ENCODE measurements at places on chromosomes 3 and 15.

GRCh38 chr3:59695860-59696259, 646.0 kb upstream of the CFAP20DC start:
- DNase-seq = no peak

DNA sequence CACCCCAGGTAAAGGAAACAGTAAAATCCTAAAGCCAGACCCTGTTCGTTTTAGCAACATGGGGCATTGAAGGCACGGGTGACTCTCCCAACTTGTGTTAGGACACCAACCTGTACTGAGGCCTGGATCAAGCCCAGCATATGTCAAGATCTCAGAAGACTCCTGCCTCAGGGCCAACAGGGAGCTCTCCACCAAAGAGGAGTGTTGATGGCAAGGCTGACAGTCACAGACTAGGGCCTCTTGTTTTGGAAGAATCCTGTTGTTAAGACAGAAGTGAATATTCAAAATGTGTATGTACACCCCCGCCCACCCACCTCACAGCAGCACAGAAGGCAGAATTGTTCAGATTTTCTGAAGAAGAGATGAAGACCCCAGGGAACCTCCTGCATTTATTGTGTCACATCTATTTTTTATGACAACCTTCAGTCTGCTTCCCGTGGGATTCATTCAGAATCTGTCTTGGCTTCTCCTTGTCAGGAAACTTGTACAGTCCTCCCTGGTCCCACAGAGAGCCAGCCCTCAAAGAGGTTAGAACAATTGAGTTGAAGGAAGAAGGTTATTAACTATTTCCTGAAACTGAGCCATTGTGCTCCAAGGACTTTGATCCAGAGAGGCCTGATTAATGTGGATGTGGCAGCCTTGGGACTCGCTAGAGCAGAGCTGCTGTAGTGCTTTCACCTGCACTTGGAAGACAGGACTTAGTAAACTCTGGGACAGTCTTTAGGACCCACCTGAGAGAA, 61.7 kb upstream of the PLXNA1 start:
- DNase-seq = no peak

DNA sequence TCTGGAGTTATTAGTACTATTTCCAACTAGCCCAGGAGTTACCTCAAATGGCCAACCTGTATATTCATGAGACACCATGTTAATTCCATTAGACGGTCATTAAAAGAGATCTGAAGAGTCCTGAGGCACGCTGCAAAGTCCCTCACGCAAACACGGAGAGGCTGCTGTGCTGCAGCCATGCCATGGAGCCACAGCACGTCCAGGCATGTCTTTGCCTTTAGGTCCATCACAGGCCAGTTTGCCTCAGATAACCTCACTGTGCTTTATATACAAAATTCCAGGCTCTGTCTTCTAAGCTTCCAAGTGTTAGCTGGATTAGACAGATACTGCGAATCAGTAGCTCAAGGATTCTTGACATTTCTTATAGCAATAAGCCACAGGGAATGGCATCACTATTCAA, 9.8 kb upstream of the PLAAT1 start:
- DNase-seq = no peak

DNA sequence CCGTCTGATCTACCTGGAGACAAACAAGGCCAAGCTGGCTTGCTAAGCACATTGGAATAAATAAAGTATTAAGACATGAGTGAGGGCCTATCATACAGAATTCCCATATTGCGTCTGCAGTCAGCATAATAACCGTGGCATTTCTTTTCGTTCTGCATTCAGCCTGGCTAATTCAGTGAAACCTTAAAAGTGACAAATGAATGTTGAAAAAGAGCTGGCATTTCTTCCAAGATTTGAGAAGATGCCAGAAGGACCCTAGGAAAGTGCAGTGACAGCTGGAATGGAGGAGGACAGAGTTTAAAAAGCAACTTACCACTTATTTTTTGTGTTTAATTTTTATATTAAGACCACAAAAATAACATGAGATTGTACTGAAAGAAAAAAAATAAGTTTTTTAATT, 67.1 kb downstream of the SUCLG2 start:
- DNase-seq = no peak

GRCh38 chr3:170044271-170044670, 6.5 kb downstream of the GPR160 start:
- DNase-seq = no peak

DNA sequence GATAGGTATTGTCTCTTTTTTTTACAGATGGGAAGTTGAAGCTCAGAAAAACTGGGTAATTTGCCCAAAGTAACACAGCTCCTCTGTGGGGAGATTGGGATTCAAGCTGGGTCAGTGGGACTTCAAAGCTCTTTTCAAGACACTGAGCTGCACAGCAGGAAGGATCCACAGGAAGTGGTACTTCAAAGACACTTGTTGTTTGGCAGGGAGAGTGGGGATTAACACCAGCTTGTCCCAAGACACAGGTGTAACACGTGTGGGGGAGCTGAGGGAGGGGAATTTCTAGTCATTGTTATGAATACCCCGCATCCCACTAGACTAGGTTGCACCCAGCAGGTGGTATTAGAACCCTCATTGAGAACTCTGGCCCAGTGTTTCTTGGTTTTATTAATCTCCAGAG, 116.0 kb downstream of the FOXB1 start:
- DNase-seq = no peak

DNA sequence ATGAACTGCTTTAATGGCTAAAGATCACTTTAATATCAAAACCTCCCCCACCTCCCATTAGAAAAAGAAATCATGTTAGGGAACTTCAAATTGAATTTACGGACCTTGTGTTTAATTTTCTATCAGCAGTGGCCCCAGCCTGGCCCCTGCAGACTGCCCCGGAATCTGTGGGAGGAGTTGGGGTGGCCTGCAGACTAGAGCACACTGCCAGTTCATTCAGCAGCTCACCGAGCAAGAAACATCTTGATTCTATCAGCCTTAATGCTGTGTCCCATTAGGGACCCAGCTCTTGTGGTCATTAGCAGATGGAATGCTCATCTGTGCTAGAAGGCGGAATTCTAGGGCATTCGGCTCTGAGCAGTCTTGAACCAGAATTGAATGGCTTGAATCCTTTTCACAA, 54.2 kb downstream of the FLNB start:
- no peak for DNase-seq

- no peak for DNase-seq
These were observed 139.1 kb downstream of the WNT7A start for GRCh38 chr3:13740795-13741194.

- DNase-seq = no peak
These were observed 6.8 kb downstream of the RARRES1 start for GRCh38 chr3:158725348-158726011.

GRCh38 chr3:177744873-177745606, 547.8 kb upstream of the TBL1XR1 start:
- DNase-seq = no peak

DNA sequence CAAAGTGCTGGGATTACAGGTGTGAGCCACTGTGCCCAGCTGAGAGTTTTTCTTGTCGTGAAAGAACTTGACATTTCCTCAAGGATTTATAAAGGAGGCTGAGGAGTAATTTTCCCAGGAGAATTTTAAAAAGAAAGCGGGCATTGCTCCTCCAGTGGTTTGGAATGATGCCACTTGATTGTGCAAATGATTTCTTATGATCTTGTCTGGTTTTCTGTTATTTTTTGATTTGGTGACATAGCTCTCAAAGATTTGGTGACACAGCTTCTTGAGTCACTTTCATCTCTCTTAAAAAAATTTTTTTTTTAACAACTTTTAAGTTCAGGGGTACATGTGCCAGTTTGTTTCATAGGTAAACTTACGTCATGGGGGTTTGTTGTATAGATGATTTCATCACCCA, 24.6 kb upstream of the NFKBIZ start:
- no peak for DNase-seq
